ENCODE measurements at places on chromosomes 1 and 21. TPM values are rescaled to one million over a fixed set of nuclear protein-coding genes. Genes with fewer than 3 reads are reported as not detected.

The CFHR3 gene
- 0.98 TPM for polyA plus RNA-seq

DNA sequence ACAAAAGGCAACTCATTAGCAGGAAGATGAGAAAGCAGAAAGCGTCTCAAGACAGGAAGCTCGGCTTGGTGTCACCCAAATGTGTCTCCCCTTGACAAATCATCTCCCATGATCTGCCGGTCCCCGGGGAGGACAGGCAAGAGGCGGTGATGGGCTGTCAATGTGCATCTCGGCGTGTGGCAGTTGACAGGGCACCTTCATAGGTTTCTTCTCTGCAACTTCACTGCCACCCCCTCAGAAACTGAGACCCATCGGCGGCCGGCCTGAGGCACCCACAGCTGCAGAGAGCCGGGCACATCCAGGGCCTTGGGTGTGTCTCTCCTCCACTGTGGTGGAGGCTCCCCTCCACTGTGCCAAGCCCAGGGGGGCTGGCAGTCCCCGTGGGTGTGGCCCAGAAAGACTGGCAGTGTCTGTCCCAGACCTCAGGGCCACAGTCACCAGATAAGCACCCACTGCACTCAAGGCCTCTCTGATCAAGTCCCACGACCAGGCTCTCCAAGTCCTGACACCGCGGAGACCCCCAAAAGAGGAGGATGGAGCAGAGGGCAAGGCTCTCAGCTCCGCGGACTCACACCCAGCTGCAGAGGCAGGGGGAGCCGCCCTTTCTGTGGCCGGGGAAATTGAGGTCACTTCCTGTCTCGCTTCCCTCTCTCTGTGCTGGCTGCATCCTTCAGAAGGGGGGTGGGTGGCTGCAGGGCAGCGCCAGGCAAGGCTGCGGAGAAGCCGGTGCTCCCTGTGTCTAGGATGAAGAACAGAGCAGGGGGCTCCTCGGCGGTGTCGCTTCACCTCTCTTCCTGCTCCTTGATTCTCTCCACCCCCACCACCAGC lies 39.6 kb upstream of the LBR start:
- DNase-seq: peak; percentile 94

DNA sequence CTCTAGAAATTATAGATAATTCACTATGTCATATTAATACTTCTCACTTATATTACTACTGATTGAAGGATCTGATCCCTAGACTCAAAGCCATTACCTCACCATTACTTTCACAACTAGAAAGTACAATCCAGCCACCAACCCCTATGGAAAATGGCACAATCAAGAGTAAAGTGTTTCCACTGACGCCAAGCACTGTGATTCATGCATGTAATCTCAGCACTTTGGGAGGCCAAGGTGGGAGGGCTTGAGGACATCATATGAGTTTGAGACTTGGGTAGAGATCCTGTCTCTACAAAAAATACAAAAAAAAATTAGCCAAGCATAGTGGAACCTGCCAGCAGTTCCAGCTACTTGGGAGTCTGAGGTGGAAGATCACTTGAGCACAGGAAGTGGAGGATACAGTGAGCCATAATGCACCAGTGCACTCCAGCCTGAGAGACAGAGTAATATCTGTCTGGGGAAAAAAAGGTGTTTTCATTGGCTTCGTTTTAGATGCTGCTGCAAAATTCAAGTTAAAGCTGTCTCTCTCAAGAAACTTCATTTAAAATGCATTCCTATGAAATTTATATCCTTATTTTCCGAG lies 126.5 kb downstream of the AKT3 start:
- DNase-seq: no peak

DNA sequence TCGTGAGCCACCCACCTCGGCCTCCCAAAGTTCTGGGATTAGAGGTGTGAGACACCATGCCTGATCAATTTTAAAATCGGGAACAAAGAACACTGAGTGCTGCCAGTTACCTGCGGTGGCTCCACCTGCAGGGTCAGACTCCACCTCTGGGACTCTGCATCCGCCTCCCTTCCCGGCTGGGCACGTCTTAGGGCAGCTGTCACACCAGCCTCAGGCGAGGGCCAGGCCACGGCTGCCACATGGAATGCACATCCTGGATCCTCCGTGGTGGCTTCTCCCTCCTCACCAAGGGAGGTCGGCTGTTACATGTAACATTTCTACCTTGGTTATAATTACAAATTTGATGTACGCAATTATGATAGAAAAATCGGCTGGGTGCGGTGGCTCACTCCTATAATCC lies 5.9 kb upstream of the MXRA8 start:
- peak; percentile 65 for DNase-seq

GRCh38 chr1:145828367-145829026 lies 4.5 kb downstream of the POLR3C start:
- no peak for DNase-seq

- DNase-seq: no peak
These were observed 113.7 kb upstream of the KCTD3 start for GRCh38 chr1:215453440-215453839.

The PSMD4 gene
- 147 TPM for polyA plus RNA-seq

- DNase-seq: no peak
These were observed 101.4 kb upstream of the PDE4B start for GRCh38 chr1:65691152-65691900.

DNA sequence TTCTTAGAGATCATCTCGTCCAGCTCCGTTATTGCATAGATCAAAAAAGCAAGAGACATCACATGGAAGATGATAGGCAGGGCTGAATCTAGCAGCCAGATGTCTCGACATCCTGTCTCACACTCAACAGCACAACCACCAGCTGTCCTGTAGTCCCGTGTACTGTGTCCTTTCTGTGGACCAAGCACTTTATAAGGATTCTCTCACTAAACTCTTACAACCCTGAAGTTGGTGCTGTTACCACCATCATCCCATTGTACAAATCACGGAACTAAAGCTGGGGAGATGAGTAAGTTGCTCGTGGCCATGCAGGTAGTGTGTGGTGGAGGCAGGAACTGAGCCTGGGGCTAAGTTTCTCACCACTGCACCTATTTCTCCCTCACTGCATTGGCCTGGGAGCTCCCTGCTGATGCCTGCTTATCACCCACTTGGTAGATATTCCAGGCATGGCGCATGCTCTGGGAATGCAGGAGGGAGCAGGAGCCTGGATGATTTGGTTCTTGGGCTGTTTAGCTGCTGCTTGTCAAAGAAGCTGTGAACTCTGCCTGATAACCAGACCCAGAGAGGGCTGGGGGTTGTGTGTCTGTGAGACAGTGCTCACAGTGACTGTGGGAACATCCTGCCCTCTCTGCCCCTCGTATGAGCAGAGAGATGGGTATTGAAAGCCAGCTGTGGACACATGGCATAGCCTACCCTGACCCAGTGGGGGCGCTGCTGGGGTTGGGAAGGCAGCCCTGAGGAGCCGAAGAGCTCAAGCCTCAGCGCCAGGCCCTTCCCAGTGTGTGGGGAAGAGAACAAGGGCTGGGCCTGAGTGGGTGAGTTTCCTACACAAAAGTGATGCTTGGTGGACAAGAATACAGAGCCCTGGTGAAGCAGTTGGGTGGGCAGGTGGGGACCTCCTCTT lies 13.6 kb downstream of the PPFIA4 start:
- DNase-seq: no peak

- DNase-seq: no peak
These were observed 79.6 kb downstream of the UBR4 start for GRCh38 chr1:19130468-19130867.

DNA sequence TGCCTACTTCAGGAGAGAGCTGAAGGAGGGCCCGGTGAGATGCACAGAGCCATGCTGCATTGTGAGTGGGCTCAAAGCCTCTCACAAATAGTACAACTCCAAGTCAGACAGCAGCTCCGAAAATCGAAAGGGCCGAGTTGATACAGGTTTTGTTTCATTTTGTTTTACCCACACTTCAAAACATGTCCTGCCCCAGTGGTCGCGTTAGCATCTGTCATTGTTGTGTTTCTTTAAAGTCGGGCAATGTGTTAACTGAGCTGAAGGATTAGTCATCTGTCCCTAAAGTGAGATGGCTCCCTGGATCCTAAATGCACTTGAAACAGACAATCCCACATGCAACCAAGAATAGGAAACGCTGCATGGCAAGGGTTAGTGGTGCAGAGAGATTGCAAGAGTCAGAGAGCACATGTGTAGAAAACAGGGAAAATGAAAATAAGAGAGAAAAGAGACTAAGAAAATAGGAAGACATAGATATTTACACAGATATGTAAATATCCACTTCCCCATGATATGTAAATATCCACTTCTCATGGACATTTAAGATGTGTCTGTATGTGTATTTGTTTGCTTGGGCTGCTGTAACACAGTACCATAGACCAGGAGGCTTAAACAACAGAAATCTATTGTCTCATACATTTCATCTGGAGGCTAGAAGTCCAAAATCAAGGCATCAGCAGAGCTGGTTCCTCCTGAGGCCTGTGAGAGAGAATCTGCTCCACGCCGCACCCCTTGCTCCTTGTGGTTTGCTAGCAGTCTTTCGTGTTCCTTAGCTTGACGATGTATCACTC lies 131.4 kb upstream of the RAB4A start:
- DNase-seq: no peak

DNA sequence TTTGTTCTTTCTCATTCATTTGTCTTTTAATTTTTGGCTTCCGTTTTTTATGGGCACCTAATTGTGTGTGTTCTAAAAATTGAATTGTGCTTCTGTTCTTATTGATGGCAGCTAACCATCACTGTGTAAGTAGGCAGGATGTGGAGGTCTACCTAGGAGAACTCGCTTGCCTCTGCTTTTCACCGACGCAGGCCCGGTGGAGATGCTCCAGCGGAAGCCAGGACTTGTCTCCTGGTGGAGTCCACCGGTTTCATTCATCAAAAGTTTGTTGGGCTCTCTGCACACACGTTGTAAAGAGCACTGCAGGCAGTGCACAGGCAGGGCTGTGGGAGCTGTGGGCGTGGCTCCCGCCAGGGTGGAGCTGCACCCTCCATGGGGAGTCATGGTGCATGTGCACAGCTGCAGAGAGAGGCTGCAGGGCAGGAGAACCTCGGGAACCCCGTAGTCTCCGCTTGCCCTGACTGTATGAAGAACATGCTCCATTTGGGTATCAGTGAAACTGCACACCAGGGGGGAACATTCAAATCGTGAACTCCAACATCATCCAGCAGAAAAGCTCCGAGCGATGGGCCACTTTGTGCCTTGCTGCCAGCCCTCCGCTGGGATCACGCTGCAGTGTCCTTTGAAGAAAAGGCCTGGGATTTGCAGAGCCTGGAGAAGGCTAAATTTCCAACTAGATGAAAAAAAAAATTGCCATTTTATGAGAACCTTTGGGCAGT lies 6.0 kb upstream of the C1orf174 start:
- no peak for DNase-seq

- DNase-seq: no peak
These were observed 9.7 kb downstream of the PTGS2 start for GRCh38 chr1:186670297-186671135.

The COX20 gene
- polyA plus RNA-seq: 103 TPM

- DNase-seq: no peak
These were observed 2.2 kb downstream of the NRIP1 start for GRCh38 chr21:15062606-15062965.

GRCh38 chr1:79430437-79430836 lies 423.9 kb upstream of the ADGRL4 start:
- no peak for DNase-seq
